ENCODE measurements at places on chromosomes 2 and 18.

- DNase-seq, result no peak
Observed at GRCh38 chr18:23105581-23106219, 29.6 kb upstream of the CABLES1 start.

- DNase-seq, result no peak
Observed at GRCh38 chr2:72118951-72119350, 28.7 kb downstream of the CYP26B1 start.

- no peak for DNase-seq
Observed at GRCh38 chr18:23142251-23142929, 7.1 kb downstream of the CABLES1 start.

DNA sequence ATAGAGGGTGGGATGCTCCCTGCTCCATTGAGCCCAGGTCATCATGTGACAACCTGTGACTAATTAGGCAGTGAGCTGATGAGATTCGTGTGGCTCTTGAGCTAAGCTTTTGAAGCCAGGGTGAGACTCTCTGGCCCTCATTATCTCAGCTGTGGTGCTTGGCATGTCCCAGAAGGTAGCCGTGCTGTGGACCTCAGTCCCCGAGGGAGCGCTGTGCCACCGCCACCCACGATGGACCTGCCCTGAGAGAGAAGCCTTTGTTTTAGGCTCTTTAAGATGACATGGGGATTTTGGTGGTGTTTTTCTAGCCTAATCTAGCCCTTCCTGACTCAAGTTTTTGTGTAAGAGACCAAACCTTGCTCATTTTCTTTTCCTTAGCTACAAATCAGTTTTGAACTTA is 66.4 kb downstream of the NEDD4L start:
- DNase-seq, result no peak

DNA sequence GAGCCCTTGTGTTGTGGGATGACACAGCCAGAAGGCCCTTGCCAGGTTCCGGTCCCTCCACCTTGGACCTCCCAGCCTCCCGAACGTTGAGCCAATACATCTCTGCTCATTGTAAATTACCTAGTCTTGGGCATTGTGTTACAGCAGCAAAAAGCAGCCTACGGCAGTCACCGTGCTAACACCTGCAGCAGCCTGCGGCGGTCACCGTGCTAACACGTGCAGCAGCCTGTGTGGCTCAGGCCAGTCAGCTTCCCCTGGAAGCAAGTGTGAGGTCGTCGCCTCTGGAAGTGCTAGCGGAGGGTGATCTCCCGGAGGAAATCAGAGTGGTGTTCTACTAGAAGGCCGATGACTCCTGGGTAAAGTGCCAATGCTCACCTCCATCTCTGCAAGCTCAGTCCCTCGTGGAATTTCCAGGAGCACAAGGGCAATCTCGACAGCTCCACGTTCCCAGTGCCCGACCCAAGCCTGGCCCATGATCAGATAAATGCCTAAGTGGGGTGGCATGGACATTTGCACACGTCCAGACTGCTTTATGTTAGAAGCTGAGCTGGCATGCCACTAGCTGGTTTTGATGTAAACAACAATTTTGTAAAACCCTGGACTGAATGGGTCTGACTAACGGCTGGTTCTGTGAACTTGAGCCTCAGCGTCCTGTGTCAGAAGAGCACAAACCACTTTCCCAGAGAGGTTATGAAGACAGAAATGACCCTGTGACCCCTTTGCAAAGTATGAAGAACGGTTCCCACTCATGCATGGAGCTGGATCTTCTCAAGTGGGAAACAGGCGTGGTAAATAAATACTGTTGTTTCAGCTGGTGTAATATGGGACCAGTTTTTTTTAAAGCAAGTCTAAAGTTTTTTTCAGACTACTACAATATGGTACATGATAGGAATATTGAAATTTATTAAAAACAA is 11.4 kb upstream of the CNDP1 start:
- no peak for DNase-seq

GRCh38 chr2:241048149-241048948 is 49.9 kb downstream of the SNED1 start:
- no peak for DNase-seq

GRCh38 chr2:237774811-237775553 is 23.6 kb upstream of the RBM44 start:
- DNase-seq, result no peak

DNA sequence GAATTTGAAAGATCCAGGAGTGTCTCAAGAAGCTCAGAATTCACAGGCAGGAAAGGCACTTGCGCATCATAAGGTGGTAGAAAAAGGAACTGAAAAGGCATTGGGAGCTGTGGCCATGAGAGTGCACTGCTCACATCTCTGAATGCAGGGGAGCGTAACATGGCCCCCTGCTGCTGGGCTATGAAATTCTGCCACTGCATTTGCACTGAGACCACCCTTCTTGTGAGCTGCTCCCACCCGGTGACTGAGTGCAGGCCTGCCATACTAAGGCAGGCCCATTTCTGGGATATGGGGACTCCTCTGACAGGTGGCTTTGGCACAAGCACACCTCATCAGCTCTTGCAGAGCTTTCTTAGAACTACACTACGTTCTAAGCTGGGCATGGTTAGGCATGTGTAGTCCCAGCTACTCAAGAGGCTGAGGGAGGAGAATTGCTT is 25.3 kb upstream of the STARD7 start:
- DNase-seq, result no peak

- DNase-seq, result no peak
Observed at GRCh38 chr2:143890798-143891197, 629.1 kb downstream of the ZEB2 start.

- DNase-seq, result no peak
Observed at GRCh38 chr2:175955136-175955535, 46.9 kb downstream of the LNPK start.

GRCh38 chr2:100814453-100814852 is 5.5 kb upstream of the NPAS2 start:
- DNase-seq, result no peak

DNA sequence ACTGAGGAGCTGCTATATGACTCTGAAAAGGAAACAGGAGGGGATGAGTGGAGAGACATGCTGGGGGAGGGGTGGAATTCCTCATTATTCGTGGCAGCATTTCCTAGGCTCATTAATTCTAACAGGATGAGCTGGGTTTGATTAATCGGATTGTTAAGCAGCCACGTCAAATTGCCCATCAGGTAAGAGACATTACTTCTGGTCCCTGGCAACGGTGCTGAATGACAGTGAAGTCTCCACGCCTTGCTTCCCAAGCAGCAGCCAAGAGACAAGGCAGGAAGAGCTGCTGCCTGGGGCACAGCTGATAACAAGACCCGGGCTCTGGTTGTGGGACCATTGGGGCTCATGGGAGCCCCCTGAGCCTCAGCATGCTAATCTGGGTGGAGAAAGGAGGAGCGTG is 86.6 kb downstream of the MARCHF4 start:
- no peak for DNase-seq

DNA sequence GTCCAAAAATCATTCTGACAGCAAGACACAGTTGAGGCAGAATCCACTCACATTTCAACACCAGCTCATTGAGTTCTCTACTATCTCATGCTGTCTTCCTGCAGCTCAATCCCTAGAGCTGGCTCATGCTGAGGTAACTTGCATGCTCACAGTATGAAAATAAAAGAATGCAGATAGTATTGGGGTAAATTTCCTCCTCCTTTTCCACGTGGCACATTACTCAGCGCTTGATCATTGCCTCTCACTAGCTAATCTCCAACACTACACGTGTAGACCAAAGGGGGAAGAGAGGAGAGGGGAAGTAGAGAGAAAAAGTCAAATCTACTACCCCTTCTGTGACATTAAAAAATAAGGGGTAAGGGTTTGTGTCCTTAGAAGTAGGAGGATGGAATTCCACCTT is 300.6 kb downstream of the AFF3 start:
- DNase-seq, result no peak

- DNase-seq, result no peak
Observed at GRCh38 chr2:121826036-121826435, 70.6 kb downstream of the TSN start.

DNA sequence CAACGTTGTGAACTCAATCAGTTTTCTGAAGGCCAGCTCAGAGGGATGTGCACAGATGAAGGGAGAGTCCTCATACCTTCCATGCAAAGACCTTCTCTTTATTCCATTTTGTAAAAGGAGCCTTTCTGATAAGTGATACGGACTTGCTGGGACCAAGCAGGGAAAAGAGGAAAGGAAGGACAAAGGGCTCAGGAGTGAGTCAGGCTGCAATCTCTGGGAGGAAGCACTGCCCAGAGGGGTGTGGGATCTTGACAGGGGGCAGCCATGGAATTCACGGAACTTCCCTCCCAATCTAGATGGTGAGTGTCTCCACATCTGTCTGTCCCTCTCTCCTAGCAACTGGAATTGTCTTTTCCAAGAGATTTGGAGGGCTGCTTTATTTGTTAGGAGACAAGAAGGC is 281.4 kb upstream of the CELF4 start:
- no peak for DNase-seq

DNA sequence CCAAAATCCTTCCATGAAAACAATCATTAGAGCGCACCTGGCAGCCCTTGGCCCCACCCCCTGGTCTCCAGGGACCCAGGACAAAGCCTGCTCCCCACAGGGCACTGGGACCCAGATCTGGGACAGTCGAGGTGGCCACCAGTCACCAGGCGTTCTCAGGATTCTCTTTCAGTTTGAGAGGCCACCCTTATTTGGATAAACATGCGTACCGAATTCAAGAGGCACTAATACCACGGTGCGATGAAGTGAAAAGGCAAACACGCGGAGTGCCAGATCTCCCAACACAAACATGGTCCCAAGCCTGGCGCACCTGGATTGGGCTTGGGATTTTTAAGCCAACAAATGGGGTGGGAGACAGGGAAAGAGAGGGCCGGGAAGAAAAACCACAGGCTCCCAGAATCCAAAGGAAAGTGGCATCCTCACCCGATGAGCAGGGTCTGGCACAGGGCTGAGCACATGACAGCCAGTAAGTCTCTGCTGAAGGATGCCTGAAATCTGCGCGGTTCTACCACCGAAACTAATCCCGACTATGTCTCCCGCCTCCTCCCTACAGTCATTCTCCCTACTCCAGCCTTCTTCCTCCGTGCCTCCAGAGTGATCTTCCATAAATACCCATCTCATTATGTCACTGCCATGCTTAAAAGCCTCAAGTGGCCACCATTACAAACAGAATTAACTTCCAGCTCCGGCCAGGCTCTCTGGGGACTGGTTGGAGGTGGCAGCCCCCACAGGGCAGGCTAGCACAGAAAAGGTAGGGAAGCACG is 60.9 kb upstream of the KLHL29 start:
- no peak for DNase-seq

DNA sequence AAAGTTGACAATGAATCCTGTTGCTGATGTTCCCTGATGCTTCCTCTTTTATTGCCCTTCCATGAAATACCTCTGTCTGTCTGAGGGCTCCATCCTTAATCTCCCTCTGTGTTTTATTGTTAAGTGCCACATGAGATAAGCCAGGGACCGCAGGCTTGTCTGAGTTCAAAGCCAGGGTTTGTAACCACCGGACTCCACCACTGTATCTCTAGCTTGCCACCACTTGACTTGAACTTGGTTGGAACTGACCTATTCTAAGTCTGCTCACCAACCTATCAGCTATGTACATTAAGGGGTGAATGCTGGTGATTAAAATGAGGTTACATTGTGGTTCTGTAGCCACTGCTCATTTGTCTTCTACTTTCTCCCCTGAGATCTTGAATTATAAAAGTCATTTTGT is 328.5 kb upstream of the ZEB2 start:
- DNase-seq, result no peak

GRCh38 chr2:42504364-42505230 is 10.8 kb upstream of the KCNG3 start:
- no peak for DNase-seq

GRCh38 chr2:62334440-62335058 is 138.6 kb downstream of the B3GNT2 start:
- DNase-seq, result no peak

DNA sequence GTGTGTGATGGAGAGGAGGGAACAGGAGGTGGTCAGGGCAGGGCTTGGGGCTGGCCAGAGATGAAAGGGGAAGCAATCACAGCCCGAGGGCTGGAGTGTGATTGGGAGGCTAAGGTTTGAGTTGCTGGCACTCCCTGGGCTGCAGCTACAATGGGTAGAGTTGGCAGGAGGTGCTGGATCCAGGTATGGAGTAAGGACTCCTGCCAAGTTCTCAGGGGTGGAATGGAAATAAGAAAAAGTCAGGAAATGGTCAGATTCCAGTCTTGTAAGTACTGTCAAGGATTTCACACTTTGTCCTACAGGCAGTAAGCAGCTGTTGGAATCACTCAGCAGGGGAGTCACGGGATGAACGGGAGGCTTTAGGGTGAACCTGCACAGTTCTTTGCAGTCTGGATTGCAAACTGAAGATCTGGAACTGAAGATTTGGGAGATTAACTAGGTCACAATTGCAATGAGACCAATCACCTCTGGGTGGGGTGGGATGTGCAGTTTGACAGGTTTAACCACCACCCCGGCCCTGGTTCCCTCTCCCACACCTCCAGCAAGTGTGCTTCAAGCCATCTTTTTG is 10.9 kb upstream of the INPP5D start:
- no peak for DNase-seq

DNA sequence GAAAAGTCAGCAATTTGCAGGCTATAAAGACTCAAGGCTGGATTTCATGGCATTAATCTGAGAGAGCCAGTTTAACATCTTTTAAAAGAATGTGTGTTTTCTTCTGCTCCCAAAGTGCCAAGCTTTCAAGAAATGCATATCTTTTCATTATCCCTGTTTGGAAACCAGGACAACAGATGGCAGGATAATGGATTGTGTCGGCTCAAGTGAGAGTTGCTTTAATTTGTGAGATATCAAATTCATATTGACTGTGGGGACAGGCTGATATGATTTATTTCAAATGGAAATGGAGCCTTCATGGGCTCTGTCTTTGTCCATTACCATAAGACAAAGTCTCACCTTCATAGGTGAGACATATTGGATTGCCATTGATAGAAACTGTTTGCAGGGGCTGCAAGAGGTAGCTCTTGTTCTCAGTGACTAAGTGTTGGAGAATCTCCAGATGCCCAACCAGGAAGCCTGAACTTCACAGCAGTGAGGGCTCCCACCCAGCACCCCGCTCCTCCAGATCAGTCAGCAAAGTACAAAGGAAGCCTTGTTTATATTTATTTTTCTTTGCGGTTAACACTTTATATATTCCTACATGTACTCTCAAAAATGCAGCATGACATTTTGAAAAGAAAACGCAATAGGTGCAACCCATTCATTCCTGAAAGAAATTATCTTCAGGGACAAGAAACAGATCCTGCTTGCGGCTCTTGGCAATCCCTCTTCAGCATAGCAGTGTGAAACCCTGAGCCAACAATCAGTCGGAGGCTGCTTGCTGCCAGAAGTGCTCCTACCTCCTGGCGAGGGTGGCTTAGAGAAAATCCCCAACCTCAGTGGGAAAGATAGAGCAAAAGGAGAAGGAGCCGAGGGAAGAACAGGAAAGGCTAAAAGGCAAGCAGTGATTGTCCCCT is 65.8 kb upstream of the ATL2 start:
- DNase-seq, result no peak

DNA sequence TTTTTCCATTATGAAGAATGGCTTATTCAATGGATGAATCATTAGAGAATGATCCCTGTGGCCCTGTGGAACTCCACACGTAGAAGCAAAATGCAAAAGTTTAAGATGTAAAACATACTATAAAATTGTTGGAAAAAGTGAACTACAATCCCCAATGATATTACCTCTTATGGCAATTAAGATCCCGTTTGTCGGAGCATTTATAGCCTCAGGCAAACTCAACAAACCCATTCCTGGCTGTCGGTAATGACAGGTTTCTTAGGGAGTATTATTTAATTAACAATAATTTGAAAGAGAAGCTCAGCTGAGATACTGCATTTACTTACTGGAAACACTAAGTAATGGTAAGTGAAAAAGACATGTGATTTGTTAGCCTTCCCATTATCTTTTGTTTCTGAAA is 138.3 kb downstream of the CDH20 start:
- DNase-seq, result no peak

Data from esophagus squamous epithelium (tissue), 5 donors.